ENCODE measurements at places on chromosomes 7 and 10.

DNA sequence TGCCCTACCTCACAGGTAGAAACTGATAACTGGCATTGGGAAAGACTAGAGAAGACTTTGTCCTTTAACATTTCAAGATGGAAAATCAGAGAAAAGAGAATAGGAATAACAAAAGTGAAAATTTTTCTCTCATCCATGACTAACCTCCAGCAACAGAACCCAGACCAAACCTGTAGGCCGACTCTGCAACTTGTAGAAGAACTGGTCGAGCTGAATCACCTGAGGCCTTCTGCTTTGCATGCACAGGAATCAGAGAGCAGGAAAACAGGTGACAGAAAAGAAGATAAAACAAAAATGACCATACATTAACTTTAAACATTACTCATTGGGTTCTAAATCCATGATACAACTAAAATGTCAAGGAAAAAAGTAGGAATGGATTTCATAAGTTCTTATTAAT lies 137.1 kb downstream of the SLC25A13 start:
- DNase-seq = no peak

- DNase-seq = no peak
These were observed 210.7 kb upstream of the STEAP1 start for GRCh38 chr7:89943525-89944050.

GRCh38 chr10:49208996-49209395 lies 20.8 kb upstream of the TMEM273 start:
- no peak for DNase-seq

DNA sequence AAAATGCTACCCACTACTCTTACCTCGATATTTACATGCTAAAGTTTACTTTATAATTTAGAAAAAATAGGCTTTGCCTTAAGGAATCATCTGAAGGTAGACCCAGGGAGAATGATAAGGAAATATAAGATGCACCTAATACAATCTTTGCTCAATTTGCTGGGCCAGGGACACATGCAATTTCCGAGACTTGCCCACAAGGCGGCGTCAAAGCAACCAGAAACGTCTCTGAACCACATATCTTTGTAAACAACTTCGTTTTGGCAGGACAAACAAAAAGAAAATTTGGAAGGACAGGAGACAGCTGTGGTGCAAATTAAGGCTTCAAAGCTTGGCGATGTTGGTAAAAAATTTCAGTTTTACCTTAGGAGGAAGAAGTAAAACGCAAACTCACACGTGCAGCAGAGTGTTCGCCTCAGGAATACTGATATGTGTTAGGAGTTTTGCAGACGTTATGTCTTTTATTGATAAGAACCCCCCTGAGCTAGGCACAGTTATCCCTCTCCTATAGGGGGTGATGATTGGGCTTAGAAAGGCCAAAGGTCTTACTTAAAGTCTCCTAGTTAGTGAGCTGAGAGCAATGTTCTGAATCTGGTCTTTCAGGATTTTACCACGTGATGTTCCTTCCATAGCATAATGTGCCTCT lies 134.3 kb downstream of the PRKCQ start:
- DNase-seq = peak; percentile 57

DNA sequence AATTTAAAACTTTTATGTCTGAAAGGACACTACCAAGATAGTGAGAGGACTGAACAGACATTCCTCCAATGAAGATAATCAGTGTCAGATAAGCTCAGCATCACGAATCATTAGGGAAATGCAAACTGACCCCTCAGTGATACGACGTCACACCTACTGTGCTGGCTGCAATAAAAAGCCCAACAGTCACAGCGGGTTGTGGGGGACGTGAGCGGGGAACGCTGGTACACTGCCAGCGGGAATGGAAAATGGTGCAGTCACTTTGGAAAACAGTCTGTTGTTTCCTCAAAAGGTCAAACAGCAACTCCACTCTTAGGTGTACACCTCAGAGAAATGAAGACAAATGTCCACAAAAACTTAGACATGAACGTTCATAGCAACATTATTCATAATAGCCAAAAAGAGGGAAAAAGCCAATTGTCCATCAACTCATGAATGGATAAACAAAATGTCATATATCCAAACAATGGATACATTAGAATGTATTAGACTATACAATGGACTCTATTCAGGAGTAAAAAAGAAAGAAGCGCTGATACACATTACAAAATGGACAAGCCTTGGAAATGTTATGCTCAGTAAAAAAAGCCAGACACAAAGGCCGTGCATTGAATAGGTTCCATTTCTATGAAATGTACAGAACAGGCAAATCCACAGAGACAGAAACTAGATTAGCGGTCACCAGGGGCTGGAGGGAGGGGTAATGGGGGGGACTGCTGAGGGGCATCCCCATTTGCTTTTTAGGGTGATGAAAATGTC lies 2.4 kb upstream of the ECHS1 start:
- no peak for DNase-seq

GRCh38 chr10:7030134-7030855 lies 380.5 kb downstream of the SFMBT2 start:
- DNase-seq = no peak

DNA sequence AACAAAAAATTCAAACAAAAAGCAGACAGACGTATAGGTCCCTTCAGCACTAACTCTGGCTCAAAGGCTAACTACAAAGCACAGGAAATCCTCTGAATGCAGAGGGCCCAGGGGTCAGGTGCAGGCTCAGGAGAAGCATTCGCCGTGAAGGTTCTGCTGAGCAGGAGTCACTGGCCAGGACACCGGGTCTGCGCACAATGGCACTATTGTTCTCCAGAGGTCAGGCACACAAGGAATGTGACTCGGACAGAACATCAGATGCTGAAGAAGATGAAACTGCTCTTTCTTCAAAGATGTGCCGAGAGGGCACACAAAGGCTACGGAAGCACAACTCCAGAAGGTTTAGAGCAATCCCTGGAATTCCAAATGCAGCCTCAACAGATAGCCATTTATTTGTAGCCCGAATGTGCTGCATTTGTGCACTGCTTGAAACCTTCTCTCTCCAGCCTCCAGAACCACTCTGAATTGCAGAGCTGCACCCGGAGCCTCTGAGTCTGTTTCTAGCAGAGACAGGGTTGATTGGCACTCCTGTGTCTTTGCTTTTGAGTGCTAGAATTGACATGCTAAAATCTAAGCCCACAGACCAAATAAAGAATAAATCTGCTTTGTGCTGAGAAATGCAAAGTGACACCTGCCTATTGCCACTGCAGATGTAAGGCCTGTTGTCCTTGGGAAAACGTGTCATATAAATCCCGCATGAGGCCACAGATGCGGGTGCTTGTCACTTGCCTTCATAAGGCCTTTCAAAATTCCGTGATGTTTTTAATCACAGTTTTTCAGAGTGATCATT lies 85.4 kb upstream of the AFAP1L2 start:
- DNase-seq = no peak
